Activated CD4-positive, alpha-beta T cell treated with anti-CD3 and anti-CD28 coated beads, Interleukin-2, amount 50 U/mL, for 48 hours (primary cell): ENCODE measurements at places on chromosomes 13 and 19.

- no peak for DNase-seq
Measured at GRCh38 chr13:49869519-49869918, 66.6 kb downstream of the SPRYD7 start.

GRCh38 chr19:542173-542866, 1.5 kb upstream of the GZMM start:
- DNase-seq: no peak

GRCh38 chr13:40292108-40292507, 374.3 kb downstream of the FOXO1 start:
- DNase-seq: no peak

DNA sequence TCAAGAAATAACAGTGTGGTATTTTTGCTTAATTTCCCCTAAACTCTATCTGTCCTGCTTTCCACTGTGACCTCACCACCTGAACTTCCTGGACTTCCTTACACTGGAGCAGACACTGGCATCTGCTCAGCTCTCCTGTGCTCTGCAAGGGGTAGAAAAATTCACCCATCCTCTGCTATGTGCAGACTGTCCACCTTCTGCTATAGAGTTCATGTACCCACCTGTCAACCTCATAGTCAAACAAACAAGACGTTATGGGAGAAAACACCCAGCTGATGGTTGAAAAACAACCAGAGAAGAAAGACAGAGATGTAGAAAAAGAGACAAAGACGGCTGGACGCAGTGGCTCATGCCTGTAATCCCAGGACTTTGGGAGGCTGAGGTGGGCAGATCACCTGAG, 12.2 kb downstream of the LAIR1 start:
- no peak for DNase-seq

GRCh38 chr19:54616821-54617560, 13.3 kb upstream of the LILRB1 start:
- no peak for DNase-seq

- no peak for DNase-seq
Measured at GRCh38 chr13:112525356-112525945, 62.5 kb downstream of the TUBGCP3 start.
